Epithelial cell of proximal tubule (primary cell): ENCODE measurements at places on chromosomes 11 and 22. TPM values are rescaled to one million over a fixed set of nuclear protein-coding genes. Genes with fewer than 3 reads are reported as not detected.

DNA sequence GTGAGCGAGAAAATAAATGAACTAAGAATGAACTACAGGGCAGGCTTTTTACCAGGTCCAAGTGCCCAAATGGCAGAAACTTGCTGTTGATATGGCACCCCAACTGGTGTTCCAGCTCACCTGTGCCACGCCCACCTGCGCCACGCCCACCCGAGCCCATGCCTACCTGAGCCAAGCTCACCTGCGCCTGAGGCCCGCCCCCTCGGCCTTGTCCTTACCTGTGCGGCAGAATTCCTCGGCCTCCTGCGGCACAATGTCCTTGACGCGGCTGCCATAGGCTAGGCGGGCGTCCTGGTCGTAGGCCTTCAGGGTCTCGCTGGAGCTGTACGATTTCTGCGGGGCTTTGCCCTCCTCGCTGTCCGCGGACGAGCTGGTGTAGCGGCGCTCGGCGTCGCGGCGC lies 371.3 kb downstream of the TENM4 start:
- DNase-seq = no peak

- DNase-seq = no peak
Measured at GRCh38 chr11:98955551-98955950, 65.2 kb upstream of the CNTN5 start.

GRCh38 chr22:39244136-39244495 lies 666 bp downstream of the PDGFB start:
- no peak for DNase-seq

ALDH3B1 gene
- 3.9 and 4.4 TPM in 2 replicates for total RNA-seq

- DNase-seq = no peak
Measured at GRCh38 chr11:65541093-65541982, 16.5 kb downstream of the SCYL1 start.

OR51B5 gene
- not detected in 2 replicates for total RNA-seq

OR6M1 gene
- not detected in 2 replicates for total RNA-seq

DNA sequence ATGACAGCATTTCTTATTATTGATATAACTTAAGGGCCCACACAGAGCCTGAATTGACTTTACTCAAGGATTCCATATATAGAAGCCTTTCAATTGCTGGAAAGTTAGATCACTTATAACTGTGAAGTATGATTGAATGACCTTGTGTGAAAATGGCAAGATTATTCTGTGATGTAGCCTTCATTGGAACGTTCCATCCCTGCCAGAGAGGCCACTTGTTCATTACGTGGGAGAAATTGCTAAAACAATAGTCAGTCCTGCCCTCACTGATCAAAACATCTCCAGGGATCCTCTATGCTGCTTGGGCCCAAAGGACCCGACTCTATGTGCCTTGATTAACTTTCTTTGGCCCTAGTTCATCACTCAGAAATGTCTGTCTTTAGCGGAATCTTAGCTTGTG lies 159.5 kb upstream of the BLID start:
- DNase-seq = no peak

DNA sequence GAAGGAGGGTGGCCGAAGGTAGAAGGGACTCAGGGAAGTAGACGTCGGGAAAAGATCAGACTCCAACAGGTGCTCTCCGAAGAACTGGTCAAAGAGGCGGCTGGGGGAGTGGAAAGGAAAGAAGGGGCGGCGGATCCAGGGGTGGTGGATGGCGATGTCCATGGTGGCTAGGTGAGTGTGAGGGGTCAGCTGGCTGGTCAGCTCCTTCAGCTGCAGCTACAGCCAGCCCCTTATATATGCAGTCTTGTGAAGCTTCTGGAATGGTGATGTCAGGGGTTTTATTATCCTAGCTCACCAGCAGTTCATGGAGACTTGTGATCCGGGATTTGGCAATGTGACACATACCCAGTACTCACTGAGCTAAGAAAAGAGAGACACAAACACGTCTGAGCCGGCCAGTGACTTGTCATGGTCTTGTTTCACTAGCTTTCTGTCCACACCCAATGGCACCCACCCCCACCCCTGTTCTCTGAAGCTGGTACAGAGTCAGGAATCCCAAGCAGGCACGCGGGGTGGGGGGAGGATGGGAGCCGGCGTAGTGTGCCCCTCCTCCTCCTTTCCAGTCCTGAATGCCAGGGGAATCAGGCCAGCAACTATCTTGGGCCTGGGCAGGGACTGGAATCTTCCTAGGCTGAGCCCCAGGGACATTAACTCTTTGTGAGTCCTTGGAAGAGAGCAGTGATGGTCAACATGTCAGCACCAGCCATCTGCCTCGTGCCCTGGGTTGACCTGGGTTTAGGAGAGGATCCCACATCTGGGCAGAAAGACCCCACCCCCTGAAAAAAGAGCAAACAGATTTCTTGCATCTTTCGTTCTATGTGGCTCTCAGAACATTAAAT lies at the start of gene CRYAB:
Gene CRYAB, minus strand, starts transcription at position 208 of the 839 bp plus-strand sequence. Its CDS starts 46 bp downstream, at position 162.
- DNase-seq = peak; percentile 100

- no peak for DNase-seq
Measured at GRCh38 chr22:22584722-22585121, 25.7 kb upstream of the PRAME start.

RPS19BP1 gene
- total RNA-seq = 126 and 197 TPM in 2 replicates

- DNase-seq = no peak
Measured at GRCh38 chr11:108565653-108566052, 27.9 kb downstream of the EXPH5 start.

- DNase-seq = no peak
Measured at GRCh38 chr22:43241138-43241597, 54.2 kb upstream of the TTLL12 start.

- no peak for DNase-seq
Measured at GRCh38 chr11:122850076-122850631, 11.9 kb downstream of the CRTAM start.

GRCh38 chr11:117601006-117601708 lies 195.9 kb downstream of the DSCAML1 start:
- DNase-seq = no peak

- DNase-seq = no peak
Measured at GRCh38 chr11:198236-198806, 5.4 kb downstream of the SCGB1C1 start.

DEUP1 gene
- 0.36 and 0.69 TPM in 2 replicates for total RNA-seq

DNA sequence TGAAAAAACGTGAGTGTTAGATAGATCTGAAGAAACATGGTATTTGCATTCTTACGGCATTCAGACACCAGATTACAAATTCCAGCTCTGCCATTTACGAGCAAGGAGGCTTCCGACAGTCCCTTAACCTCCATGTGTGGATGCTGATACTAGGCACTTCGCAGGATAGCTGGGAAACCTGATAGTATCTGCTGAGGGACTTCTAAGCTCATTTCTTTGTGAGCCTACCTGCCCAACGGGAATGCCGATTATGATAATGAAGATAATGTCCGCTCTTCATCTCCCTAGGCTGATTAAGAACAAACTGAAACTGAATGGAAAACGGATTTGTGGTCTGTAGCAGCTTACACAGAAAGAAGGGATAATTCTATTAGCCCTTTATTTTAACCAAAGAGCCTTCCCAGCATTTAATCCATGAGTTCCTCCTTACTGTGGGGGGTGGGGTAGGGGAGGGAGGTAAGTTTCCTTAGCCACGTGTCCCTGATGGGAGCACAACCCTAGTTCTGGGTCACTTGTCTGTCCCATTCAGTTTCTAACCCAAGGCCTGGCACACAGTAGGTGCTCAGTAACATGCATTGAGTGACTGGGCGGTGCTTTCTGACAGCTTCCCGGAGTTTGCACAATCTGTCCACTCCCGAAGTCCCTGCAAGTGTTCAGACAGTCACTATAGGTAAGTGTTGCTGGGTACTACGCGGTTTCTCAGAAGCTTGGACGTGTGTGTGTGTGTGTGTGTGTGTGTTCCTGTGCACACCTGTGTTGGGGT lies 39.2 kb downstream of the CD6 start:
- no peak for DNase-seq

OR51B4 gene
- not detected in 2 replicates for total RNA-seq

WNT7B gene
- total RNA-seq = 30.1 and 112 TPM in 2 replicates

GRCh38 chr11:5665051-5665570 lies 19.8 kb downstream of the TRIM5 start:
- DNase-seq = no peak

GRCh38 chr11:2204361-2205213 lies 33.0 kb upstream of the TH start:
- DNase-seq = no peak

GRCh38 chr22:37033605-37034430 lies 14.3 kb downstream of the MPST start:
- no peak for DNase-seq

HORMAD2 gene
- not detected in 2 replicates for total RNA-seq

GRCh38 chr22:36538529-36538928 lies 9.6 kb upstream of the EIF3D start:
- DNase-seq = no peak

- DNase-seq = no peak
Measured at GRCh38 chr11:69894648-69895047, 75.4 kb upstream of the FGF3 start.

DNA sequence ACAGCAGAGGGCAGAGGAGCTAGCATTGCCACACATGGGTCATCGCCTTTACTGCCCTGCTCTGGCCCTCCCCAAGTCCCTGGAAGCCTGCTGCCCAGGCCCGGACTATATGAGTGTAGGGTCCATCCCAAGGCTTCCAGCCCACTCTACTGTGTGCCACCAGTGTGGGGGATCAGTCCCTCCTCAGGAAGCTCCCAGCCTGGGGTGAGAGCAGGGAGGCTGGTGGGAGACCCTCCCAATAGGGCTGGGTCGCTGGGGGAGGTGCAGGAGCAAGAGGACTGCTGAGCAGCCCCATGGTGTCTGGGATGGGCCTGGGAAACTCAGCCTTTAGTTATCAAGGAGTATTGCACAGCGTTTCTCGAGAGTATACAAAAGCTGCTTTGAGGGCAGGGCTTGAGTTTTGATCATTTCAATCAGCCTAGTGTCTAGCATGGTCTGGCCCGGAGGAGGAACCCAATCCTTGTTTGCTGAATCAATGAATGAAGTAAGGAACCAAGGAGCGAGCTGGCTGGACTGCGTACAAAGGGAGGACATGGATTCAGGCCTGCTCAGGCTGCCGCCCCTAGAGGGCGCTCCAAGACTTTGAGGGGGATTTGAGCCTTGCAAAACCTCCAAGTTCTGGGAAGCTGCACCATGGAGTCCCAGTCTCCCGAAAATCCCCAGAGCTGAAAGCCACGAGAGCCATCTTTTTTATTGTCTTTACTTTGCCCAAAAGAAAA lies 89.0 kb upstream of the PARVA start:
- peak; percentile 44 for DNase-seq

DNA sequence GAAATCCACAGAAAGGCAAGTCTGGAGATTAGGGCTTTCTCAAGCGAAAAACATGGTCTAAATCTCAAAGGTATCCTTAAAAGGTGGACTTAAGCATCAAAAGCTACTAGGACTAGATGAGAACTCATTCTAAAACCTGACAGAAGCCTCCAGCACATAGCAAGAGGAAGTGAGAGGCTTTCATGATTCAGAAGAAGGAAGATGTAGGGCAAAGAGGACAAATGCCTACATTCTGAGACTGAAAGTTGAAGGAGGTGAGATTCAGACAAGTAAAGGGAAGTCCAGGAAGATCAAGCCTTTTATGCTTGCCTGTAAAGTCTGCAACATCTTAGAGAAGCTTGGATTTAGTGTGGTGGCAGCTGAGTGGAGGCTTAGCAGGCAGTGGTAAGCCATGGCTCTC lies 98.9 kb downstream of the PGR start:
- DNase-seq = no peak

- DNase-seq = no peak
Measured at GRCh38 chr22:28920757-28921584, 37.6 kb downstream of the ZNRF3 start.

- no peak for DNase-seq
Measured at GRCh38 chr11:35426351-35426750, 7.0 kb upstream of the SLC1A2 start.

- DNase-seq = no peak
Measured at GRCh38 chr22:29268511-29269229, 602 bp downstream of the EWSR1 start.

RRAS2 gene
- 86.7 and 90.0 TPM in 2 replicates for total RNA-seq

DNA sequence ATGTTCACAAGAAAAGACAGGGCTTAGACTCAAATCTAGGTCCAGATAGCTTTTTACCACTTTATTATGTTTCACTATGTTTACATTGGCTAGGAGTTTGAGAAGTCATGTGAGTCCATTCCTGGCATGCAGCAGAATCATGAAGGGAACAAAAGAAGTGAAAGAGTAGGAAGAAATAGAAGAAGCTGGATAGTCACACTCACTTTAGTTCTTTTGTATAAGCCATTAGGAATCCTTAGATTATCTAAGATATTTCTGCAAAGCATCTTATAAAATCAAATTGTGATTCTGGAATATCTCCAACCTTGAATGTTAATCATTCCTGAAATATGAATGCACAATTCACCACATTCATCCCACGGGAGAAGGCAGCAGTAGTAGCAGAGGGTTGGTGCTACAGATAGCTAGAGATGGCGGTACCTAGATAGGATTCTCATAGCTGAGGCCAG lies 31.9 kb downstream of the MAML2 start:
- DNase-seq = no peak

SLC5A4 gene
- total RNA-seq = not detected in 2 replicates

DNA sequence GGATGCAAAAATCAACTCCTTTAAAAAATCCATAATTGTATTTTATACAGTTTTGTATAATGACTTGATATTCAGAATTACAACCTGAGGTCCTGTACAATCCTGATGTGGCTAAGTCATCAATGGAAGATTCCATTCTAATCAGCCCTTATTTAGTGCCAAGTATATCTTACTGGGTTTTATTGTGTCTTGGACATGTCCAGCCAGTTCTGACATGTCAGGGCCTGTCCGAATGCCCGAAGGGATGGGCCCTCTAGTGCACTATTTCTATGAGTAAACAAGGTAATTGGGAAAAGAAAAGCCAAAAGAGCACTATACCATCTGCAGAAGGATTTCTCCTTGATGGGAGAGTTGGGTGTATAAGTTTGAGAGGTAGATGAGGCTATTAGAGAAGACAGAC lies 412.9 kb downstream of the METTL15 start:
- no peak for DNase-seq

DNA sequence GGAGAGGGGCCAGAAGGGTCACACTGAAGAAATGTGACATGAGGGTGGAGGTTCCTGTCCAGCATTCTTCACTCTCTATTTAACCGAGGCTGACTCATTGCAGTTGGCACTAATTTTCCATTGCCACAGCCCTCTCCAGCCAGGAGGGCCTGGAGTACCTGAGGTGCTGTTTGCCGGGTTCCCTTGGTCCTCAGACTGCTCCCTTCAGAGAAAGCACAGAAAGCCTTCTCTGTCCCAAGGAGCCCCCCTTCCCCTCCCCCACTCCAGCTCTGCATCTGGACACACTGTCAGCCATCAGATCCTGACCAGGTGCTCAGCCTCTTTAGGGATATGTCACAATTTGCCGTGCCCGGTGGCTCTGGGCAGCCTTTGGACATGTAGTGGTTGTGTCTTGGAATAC lies 3.2 kb upstream of the C11orf91 start:
- no peak for DNase-seq

GRCh38 chr11:83069441-83070043 lies 2.2 kb downstream of the RAB30 start:
- no peak for DNase-seq

C11orf52 gene
- total RNA-seq = 4.0 and 5.0 TPM in 2 replicates

SHANK2 gene
- total RNA-seq = 9.5 and 10.9 TPM in 2 replicates

SEPTIN3 gene
- total RNA-seq = 0.06 and 0.14 TPM in 2 replicates

GRCh38 chr11:45939836-45940235 lies 17.4 kb downstream of the LARGE2 start:
- DNase-seq = no peak

MPST gene
- 215 and 252 TPM in 2 replicates for total RNA-seq
